ENCODE measurements at places on chromosomes 3 and 15.

- peak; percentile 70 for DNase-seq
Observed at GRCh38 chr15:79849789-79850188, 47.0 kb downstream of the MTHFS start.

DNA sequence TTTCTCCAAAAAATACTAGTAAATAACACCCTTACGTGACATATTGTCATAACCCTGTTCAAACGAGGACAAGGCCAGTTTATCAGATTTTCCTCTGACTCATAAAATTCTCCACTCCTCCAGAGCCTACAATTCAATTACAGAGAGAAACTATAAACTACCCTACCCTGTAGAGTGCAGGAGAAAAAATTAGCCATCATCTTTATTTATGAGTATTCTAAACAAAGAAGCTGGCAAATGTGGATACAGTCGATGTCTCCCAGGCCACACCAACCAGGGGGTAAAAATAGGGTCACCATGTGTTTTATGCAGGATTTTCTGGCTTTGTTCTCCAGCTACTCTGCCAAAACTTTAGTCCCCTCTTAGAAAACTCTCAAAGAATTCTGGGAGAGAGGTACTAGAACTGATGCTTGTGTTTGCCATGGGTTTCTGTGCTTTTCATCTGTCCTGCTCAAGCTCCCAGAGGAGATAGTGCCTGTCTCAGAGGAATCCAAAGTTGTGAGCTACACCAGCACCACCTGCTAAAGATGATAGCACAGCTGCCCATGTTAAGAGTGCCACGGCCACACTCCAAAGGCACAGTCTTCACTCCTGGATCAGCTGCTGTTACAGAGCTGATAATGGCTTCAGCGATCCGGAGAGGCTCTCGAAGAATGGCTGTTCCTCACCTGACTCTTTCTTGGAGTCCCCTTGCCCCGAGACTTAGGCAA lies 150.2 kb downstream of the IMPG2 start:
- DNase-seq, result no peak

DNA sequence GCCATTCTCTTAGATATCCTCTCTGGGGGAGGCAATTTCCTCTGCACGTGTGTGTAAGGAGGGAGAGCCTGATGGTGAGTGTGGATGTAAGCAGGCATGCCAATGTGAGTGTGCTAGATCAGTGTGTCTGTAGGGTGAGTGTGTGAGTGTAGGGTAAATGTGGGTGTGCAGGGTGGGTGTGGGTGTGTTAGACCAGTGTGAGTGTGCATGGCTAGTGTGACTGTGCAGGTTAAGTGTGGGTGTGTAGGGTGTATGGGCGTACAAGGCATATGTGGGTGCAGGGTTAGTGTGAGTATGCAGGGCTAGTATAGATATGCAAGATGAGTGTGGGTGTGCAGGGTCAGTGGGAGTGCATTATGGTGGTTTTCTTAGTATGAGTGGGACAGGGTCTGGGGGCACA lies 48.4 kb downstream of the ATP2B2 start:
- DNase-seq, result no peak

DNA sequence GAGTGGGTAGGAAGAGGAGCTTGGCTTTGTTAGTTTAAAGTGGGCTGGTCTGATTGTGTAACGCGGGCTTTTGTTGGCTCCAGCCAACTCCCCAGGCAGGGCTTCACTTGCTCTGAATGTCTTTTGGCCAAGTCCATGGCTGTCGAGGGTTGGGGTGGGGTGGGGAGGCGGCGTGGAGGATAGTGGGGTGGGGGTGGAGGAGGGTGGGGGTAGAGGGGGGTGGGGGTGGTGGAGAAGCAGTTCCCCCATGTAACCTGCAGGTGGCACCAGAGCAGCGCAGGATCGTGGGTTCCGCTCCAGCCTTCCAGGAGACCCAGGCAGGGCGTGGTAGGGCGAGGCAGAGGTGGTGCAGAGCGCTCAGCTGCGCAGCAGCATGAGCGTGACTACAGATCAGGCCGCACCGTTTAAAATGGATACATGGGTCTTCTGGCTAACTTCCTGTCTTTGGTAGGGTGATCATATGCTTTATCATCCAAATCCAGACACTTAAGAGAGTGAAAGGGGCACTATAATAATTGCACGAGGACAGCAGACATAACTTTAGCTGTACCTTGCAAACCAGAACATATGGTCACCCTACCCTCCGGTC lies 28.3 kb downstream of the GOLGA6A start:
- peak; percentile 87 for DNase-seq

GRCh38 chr3:23671851-23672589 lies 133.7 kb upstream of the UBE2E1 start:
- peak; percentile 53 for DNase-seq

DNA sequence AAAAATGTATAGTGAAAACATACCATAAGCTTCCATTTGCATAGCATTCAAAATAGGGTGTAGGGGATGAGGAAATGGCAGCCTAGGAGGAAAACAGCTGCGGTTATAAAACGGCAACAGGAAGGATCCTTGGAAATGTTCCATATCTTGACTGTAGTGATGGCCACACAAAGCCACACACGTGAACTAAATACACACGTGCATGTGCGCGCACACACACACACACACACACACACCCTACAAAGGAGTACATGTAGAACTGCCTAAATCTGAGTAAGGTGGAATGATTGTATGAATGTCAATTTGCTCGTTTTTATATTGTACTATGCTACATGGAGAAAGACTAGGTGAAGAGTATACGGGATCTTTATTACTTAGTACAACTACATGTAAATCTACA lies 3.9 kb upstream of the IREB2 start:
- no peak for DNase-seq

DNA sequence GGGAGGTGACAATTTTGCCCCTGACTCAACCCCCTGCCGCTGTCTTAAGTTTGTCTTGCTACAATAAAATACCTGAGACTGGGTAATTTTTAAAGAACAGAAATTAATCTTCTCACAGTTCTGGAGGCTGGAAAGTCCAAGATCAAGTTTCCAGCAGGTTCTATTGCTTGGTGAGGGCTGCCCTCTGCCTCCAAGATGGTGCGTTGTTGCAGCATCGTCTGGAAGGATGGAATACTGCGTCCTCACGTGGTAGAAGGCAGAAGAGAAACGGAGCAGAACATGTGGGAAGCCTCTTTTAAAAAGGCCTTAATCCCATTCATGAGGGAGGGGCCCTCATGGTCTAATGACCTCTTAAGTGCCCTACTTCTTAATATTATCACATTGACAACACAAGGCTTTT lies 87.3 kb upstream of the SNTN start:
- DNase-seq, result no peak

- peak; percentile 68 for DNase-seq
Observed at GRCh38 chr3:11201251-11202019, 47.1 kb downstream of the HRH1 start.
